Hippocampal formation (tissue), 2 donors: ENCODE measurements at places on chromosomes 3 and 15.

DNA sequence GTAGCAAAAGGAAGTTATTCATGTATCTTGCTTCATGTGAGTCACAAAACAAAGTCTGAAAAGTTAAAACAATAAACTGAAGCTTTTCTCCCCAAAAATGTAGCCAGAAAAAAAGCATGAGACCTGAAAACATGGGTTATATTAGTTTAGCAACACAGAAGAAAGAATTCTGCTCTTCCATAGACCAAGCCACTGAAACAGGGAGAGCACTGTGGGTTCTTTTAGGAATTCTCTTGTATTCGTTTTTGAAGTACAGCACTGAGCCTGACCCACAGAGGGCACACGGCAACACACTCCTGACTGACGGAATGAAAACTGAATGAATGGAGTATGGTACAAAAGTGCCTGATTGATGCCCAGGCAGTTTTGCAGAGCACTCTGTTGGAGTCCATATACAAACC lies 66.6 kb downstream of the TM4SF4 start:
- DNase-seq, result no peak

DNA sequence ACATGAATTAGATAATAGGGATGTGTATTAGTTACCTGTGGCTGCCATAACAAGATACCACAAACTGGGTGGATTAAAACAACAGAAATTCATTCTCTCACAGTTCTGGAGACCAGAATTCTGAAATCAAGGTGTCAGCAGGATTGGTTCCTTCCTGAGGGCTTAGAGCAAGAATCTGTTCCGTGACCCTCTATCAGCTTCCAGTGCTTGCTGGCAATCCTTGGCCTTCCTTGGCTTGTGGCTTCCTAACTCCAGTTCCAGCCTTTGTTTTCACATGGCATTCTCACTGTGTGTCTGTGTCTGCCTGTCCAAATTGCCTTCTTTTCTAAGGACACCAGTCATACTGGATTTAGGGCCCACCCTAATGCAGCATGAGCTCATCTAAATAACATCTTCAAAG lies 94.4 kb upstream of the NR2E3 start:
- no peak for DNase-seq

GRCh38 chr3:164060923-164061322 lies 1017.4 kb downstream of the SI start:
- DNase-seq, result no peak

DNA sequence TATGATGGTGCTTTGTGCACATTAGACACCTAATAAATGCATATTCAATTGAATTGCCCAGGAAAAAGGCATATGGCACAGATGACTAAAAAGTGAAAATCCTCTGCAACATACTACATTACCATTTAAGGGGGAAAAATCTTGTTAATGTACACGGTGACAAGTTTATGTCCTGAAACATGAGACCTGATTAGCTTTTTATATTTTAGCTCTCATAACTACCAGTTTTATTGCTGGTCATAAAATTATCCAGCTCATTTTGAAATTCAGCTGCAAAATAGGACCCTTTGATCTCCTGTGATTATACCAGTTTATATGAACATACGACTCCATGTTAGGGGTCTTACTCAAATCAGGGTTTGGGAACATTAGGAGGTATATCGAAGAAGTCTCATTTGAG lies 684.6 kb upstream of the CCDC54 start:
- no peak for DNase-seq

GRCh38 chr15:55250392-55250791 lies 39.2 kb downstream of the RAB27A start:
- DNase-seq, result no peak

GRCh38 chr15:92949604-92950249 lies 49.6 kb downstream of the CHD2 start:
- no peak for DNase-seq
